Common myeloid progenitor, CD34-positive (primary cell): ENCODE measurements at places on chromosomes 6 and 20.

DNA sequence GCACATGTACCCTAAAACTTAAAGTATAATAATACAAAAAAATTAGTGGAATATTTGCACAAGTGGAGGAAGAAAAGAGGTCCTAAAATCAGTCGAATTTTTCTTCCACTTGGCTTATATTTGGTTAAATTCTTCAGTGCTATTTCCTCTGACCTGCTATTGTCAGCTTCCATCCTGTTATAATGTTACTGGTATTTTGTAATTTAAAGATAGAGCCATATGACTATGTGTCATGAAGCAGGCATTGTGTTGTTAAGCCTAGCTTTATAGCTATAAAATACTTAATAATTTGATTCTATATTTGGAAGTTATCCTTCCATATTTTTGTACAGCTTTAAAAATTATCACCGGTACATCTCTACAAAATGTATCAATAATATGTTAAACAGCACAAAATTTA is 455.9 kb upstream of the MARCKS start:
- DNase-seq = no peak

- no peak for DNase-seq
These were observed 87.9 kb downstream of the ARID1B start for GRCh38 chr6:156865019-156865629.

- DNase-seq = no peak
These were observed 192.2 kb upstream of the EXOC2 start for GRCh38 chr6:885051-885590.

GRCh38 chr20:5268449-5268848 is 48.3 kb downstream of the PROKR2 start:
- DNase-seq = no peak

DNA sequence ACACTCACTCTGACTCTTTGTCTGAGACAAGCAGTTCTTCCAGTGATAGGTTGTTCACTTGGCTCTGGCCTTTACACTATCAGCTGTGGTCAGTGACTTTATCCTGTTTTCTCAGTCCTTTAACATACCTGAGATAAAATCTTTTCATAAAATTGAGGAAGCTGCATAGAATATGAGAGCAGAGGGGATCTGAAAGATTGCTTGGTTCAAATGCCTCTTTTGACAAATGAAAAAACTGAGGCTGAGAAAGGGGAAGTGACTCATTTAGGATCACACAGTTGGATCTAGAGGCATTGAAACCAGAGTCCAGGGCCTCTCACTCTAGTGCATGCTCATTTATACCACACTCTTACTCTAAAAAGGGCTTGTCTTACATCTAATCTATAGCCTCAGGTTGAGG is 277.0 kb upstream of the TBX18 start:
- no peak for DNase-seq

DNA sequence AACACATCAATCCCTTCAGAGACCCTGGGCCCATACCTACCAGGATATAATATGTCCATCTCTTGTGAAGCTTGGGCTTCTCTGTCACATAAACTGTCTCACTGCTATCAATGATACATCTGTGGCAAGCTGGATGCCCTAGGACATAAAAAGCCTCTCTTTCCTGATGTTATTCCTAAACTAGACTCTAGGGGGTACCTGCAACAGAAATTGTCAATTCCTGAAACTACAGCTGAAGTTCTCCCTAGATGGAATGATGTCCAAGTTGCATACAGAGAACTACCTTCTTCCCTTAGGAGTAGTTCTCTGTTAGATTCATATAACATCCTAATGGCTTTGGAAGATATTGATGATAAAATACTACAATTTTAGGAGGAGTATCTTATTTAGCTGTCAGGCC is 35.8 kb downstream of the TBX18 start:
- no peak for DNase-seq

- DNase-seq = no peak
These were observed 113.0 kb downstream of the DST start for GRCh38 chr6:56529594-56530191.

DNA sequence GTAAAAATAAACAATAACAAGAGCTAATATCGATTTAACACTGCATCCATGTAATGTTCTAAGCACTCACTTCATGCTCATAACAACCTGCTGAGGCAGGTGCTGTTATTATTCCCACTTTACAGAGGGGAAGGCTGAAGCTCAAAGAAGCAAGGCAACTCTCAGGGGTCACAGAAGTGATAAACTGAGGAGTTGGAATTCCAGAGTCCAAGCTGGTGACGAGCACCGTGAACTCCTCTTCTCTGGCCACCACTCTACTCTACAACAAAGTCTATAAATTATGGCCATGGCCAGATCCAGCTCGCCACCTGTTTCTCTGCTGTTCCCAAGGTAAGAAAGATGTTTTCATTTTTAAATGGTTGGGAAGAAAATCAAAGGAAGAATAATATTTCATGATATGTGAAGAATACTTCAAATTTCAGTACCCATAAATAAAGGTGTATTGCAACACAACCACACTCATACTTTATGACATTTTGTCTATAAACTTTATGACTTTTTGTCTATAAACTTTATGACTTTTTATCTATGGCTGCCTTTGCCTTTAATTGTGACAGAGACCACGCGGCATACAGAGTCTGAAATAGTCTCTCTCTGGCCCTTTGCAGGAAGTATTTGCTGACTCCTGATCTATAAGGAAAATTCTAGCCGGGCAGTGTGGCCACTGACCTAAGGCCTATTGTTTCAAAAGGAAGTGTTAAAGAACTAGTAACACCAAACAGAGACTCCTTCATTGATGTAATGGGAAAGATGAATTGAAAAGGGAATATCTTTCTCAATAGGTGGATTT is 113.2 kb upstream of the KCNG1 start:
- no peak for DNase-seq

DNA sequence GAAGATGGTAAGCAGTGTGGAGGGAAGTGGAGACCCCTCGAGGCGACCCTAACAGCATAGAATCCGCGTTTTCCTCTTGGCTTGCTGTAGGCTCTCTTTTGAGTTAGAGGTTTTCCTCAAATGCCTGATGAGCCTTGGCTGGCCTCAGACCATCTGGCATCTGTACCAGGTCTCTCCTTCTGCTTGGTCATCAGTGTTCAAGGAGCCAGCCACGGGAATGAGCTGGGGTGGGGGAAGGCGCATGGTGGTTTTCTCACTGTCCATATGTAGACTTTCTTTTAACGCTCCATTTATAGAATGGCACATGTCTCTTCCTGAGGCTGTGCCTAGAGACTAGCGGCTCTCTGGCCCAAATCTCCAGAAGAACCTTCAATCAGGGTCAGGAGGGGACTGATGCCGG is 8.1 kb upstream of the GUCA1A start:
- no peak for DNase-seq

DNA sequence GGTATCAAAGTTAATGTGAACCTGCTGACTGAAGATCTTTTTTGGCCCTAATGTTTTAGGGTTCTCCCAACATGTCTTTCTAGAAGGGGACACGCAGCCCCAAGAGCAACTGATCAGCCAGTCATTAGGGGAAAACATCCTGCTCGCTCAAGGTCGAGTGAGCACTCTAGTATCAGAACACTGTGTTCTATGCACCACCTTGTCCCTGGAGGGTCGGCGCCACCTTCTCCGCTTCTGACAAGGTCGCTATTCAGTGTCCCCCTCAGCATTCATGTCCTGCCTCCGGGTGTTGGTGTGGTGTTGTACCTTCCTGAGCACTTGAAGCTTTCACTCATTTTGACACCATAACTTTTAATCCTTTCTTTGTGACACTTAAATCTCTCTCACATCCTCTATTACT is 331.2 kb upstream of the KCNQ5 start:
- no peak for DNase-seq

DNA sequence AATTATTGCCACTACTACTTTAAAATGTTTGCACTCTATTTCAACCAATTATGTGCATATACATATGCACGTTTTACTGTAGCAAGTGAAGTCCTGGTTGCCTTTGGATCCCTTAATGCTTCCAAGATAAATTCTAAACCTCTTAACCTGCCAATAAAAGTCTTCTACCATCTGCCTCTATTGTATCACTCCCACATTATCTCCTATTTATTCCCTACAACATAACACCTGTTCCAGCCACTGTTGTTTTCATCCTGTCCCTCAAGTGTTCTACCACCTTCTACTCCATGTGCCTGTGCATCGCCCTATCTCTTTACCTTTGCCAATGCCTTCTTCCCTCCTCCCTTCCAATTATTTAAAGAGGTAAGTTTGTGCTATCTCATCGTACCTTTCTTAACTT is 499.0 kb upstream of the RNF217 start:
- no peak for DNase-seq

GRCh38 chr20:25216199-25216945 is 20.9 kb downstream of the ENTPD6 start:
- no peak for DNase-seq

DNA sequence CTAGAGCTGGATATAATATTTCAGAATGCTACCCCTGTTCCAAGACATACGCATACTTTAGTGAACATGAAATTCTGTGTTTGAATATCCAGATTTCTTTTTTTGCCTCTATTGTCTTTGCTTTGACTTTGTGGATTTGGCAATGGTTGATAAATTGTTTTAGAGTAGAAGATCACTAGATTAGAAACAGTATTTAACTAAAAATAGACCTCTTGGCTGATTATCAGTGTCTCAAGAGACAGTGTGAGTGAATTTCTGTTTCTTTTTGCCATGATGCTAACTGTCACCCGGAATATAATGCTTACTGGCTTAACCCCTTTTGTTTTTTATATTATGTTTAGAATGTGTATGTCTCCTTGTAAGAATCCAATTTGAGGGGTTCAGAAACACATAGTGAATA is 102.5 kb downstream of the PLCB1 start:
- no peak for DNase-seq

- no peak for DNase-seq
These were observed 103.8 kb downstream of the DST start for GRCh38 chr6:56538851-56539250.

- peak; percentile 69 for DNase-seq
These were observed 6.6 kb upstream of the TBC1D7 start for GRCh38 chr6:13334953-13335352.

DNA sequence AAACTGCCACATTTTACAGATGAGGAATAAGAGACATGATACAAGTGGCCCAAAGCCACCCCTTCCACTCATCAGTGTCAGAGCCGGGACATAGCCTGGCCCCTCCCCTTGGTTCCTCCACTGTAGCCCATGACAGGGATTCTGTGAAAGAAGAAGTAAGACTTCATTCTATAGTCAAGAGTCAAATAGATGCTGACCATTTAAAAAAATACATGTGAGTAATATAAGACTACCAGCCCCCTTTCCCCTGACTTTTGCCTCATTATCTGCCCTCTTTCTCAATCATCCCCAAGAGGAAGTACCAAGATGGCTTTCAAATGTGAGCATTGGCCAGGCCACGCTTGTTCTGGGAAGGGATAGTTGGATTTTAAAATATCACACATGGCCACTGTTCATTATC is 57.8 kb upstream of the TAB2 start:
- DNase-seq = peak; percentile 13

GRCh38 chr6:46484081-46484820 is 7.0 kb downstream of the RCAN2 start:
- no peak for DNase-seq

DNA sequence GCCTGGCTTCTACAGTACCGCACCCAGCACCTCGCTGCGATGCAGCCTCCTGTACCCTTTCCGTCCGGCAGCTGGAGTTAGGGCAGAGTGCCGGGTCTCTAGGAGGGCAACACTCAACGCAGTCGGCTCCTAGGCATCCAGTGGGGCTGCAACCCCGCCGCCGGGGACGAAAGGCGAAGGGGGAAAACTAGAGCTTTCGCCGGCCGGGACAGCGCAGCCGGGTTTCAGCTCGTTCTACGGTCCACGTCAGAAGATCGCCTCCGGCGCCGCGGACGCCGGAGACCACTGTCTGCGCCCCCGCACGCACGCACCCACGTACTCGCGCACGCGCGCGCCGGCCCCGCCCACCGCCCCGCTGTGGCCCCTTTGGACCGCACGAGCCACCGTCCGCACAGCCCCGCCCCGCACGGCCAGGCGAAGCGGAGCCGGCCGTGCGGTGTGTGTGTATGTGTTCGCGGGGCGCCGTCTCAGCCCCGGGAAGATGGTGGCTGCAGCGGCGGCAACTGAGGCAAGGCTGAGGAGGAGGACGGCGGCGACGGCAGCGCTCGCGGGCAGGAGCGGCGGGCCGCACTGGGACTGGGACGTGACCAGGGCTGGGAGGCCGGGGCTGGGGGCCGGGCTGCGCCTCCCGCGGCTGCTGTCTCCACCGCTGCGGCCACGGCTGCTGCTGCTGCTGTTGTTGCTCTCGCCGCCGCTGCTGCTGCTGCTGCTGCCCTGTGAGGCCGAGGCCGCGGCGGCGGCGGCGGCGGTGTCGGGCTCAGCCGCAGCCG is at the start of gene ATRN:
Gene ATRN, plus strand, starts transcription at position 392 of the 770 bp plus-strand sequence. Its CDS starts 90 bp downstream, at position 482.
- peak; percentile 87 for DNase-seq

- DNase-seq = no peak
These were observed 92.2 kb downstream of the SIM1 start for GRCh38 chr6:100372326-100373091.

DNA sequence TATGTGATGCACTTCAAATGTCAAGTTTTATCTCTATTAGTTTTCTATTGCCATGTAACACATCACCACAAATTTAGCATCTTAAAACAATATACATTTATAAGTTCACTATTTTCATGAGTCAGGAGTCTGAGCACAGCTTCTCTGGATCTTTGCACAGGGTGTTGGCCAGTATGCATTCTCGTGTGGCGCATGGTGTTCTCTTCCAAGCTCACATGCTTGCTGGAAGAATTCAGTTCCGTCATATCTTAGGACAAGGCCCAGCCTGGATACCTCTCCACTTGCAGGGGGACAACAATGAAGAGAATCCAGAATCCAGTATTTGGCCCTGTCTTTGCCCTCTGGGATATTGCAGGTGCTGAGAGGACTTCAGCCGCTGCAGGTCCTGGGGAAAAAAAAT is 51.0 kb upstream of the ECI2 start:
- no peak for DNase-seq

DNA sequence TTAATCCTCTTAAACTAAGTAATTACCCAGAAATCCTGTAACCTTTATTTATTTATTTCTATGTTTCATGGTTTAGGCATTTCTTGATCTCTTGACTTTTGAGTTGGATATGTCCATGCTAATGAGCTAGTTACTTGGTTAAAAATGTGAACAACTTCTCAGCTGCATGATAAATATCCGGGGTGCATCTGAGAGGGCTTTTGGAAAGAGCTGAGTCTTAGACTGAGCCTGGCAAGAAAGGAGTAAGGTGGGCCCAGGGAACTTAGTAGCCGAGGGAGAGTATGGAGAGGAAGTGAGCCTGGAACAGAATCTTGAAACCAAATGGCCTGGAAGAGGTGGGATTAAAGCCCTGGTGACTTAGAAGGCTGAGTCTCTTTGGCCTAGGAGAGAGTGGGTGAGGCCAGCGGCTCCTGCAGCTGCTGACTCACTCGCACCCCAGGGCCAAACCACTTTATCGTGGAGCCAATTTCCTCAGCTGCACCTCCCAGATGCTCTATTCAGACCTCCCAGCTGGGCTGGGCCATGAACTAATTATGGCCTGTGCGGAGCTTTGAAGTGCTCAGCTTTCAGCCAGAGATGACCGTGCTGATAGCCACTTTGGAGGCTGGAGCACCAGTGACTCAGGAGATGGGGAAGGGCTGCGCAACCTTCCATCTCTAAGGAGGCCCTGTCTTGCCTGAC is 19.1 kb downstream of the TGM3 start:
- DNase-seq = peak; percentile 11
